EH (cell line): ENCODE measurements at places on chromosomes 13 and 19.
A peak's percentile ranks its signal among the peaks of the same experiment; 100 is the strongest.

GRCh38 chr13:27403203-27403678 lies 21.2 kb upstream of the GTF3A start:
- peak; percentile 92 for DNase-seq

- no peak for DNase-seq
Observed at GRCh38 chr13:112651750-112652511, 37.9 kb upstream of the ATP11A start.

DNA sequence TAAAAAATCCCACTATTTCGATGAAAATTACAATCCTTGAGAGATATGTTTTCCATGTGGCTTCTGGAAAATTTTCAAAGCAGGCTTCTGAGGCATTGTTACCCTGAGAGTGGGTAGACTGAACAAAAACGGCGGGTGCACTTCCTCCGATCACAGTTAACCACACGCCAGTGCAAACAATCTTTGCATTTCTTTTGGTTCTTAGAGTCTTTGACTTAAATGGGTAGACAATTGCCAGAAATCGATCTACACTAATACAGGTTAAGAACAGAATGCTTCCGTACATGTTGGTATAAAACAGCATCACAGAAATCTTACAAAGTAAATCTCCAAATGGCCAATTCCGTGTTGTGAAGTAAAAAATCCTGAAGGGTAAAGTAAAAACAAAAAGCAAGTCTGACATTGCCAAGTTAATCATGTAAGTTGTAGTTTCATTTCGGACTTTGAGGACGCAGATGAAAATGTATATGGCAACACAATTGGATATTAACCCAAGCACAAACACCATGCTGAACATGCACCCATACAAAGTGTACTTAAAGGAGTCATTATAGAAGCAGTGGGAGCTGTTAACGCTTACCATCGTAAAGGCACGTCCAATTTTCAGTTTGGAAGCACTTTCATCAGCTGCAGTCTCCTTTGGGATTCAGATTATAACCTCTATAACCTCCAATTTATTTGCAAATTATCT lies 927 bp downstream of the LPAR6 start:
- peak; percentile 44 for DNase-seq

GRCh38 chr19:47697863-47698609 lies 15.2 kb upstream of the EHD2 start:
- DNase-seq = peak; percentile 85

- DNase-seq = no peak
Observed at GRCh38 chr13:43431841-43432240, 354.9 kb downstream of the ENOX1 start.

DNA sequence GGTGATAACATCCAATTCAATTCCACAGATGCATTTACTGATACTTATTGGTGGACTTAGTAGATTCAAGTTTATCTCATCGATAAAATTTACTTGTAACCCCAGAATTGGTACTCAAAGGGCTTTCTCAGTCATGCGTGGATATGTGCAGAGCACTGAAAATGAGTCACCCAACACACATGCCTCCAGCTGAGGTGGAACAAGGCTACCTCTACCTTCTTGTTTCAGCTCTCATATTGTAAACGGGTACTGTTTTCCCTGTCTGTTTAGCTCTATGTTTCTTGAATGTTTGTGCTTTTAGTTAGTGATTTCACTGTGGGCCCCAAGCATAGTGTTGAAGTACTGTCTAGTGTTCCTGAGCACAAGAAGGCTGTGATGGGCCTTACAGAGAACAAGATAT lies 1.5 kb downstream of the LRRC63 start:
- no peak for DNase-seq

DNA sequence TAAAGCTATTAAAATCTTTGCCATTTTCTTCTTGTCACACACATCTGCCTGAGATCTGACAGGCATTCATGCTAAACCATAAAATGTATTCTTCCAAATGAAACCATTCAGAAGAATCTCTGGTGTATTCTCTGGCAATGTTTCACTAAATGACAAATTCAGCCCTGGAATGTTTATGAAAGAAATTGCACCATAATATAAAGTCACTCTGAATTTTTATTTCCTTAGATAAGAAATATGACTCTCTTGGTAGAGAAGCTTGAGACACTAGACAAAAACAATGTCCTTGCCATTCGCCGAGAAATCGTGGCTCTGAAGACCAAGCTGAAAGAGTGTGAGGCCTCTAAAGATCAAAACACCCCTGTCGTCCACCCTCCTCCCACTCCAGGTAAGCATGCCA lies 14.3 kb downstream of the OLFM4 start:
- DNase-seq = no peak

DNA sequence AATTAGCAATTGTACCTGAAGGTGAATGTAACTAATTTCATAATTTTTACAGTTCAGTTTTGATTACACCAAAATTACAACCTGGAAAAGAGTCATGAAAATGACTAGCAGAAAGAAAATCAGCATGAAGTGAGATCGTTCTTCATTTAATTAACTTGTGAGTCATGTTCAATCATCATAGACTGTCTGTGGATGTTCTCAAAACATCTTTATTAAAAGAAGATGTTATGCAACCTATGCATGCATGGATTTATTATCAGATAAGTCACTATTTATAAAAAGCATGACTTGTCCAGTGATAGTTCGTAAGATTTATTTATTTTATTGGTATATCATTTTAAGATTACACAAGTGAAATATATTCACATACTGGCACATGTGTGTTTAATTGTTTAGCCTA lies 245.9 kb downstream of the ITGBL1 start:
- peak; percentile 61 for DNase-seq
